ENCODE measurements at places on chromosomes 5 and 9.

GRCh38 chr9:85522459-85523092 is 219.2 kb downstream of the AGTPBP1 start:
- DNase-seq = peak; percentile 7

GRCh38 chr5:35317586-35317985 is 87.3 kb upstream of the PRLR start:
- no peak for DNase-seq

DNA sequence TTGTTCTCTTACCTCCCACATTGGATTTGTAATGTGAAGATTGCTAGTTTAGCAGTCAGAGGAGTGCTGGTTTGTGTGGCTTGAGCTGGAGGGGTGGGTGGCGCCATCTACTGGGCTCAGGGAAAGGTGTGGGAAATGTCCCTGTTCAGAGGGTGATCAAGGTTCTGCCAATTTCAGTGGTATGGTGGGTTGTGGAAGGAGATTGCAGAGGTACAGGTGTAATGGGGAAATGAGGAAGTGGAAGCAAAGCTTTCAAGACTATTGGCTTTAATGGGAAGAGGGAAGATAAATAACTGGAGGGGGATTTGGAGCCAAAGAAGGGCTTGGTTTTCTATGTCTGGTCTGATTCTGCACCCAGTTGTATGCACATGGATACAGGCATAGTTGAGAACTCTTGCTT is 76.4 kb downstream of the OSMR start:
- DNase-seq = peak; percentile 33

DNA sequence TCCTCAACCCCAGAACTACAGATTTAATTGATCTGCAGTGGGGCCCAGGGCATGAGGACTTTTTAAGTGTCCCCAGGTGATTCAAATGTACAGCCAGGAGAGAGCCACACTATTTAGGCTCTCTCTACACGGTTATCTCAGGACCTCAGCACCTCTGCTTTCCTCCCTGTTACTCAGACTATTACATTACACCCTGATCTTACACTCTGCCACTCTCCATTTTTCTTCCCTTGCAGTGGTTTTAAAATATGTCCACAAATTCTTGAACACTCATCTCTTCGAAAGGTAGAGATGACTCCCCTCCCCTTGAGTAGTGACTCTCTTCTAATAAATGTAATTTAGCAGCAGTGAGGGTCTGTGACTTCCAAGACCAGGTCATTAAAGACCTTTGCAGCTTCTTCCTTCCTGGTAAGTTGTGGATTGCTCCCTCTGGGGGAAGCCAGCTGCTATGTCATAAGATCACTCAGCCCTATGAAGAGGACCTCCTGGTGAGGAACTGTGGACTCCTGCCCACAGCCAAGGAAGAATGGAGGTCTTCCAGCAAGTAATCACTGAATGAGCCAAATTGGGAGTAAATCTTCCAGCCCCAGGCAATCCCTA is 87.5 kb upstream of the SSBP2 start:
- DNase-seq = no peak

DNA sequence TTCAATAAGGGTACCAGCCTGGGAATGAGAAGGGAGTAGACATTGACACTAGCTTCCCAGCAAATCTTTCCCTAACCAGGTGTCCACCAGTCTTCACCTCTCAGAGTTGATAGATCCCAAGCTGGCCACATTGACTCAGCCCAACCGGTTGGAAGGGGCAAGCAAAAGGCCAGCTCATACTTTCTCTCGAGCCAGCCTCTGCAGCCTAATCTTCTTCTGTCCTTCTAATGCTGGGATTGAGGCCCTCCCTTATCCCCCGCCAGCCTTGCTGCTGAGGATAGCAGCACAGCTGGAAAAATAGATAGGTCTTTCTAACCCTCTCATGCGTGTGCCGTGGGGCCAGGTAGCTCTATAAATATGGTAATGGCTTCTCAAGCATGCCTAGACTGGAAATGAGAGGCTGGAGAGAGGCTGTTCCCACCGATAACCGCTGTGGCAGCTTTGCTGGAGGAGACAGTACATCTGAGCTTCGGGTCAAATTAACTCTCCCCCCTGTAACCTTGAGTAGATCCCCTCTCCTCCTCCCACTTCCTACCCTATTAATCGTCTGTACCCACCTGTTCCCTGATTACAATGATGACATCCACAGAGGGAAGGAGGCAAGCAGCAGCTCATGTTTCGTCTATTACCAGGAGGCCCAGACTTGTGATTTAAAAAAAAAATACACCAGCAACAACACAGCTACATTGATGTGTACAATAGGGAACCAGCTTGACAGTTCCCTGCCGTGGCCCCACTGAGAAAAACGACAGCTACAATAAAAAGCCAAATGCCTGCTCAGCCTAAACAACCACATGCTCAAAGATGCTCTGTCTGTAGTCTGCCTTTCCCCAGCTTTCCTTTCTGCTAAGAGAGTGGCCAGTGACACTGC is 219.9 kb upstream of the BRINP1 start:
- DNase-seq = no peak

DNA sequence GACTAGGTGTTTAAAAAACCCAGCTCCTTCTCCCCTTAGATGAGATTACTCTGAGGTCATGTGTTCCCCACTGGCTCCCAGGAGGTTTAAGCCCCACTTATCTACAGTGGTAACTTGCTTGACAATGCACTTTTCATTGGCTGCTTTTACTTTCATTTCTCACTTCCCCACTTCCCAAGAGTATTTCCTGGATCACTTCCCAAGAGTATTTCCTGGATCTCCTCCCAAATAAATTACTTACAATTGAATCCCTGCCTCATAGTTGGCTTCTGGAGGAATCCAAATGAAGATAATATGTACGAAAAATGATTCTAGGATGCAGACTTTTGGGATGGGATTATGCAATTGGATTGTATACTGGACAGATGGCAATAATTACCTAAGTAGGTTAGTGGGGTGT is 47.1 kb upstream of the CHSY3 start:
- no peak for DNase-seq

- no peak for DNase-seq
These were observed 19.8 kb upstream of the MYORG start for GRCh38 chr9:34396276-34397214.

DNA sequence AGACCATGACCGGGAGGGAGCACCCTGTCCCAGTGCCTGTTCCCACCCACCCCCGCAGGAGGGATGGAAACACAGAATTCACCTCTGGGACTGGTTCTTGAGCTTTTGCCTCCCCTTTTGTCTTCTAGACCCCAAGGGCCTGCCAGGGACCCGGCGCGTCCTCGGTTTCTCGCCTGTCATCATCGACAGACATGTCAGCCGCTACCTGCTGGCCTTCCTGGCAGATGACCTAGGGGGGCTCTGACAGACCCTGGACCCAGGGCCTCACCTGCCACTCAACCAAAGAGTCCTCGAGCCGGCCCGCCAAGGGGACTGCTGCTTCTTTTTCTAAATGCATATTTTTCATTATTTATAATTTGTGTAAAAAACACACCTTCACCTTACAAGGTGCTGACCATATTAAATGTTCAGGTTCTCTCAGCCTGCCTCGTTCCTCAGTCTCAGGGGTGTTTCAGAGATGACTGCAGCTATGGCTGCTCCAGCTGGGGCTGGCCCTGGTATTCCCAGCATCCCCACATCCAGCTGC is 16.9 kb downstream of the CARD19 start:
- DNase-seq = no peak

- no peak for DNase-seq
These were observed 193.2 kb upstream of the KIF2A start for GRCh38 chr5:62112689-62113228.

DNA sequence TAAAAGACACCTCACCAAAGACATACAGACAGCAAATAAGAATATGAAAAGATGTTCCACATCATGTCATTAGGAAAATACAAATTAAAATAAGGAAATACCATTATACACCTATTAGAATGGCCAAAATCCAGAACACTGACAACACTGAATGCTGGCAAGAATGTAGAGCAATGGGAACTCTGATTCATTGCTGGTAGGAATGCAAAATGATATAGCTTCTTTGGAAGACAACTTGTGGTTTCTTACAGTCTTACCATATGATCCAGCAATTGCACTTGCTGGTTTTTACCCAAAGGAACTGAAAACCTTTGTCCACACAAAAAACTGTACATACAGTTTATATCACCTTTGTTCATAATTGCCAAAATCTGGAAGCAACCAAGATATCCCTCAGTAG is 6.5 kb downstream of the TMEM161B start:
- no peak for DNase-seq

DNA sequence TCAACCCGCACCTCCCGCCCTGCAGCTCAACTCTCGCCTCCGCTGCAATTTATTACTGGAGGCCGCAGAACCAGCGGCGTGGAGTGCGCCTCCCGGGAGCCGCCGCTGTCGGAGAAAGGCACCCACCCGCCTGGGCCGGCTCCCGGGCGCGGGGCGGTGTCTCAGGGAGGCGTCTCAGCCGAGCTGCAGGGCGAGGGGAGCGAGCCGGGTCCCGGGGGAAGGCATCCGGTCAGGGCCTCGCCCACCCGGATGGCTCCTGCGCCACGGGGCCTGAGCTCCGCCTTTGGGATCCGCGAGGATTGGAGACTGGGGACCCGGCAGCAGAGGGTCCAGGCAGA is 32.9 kb downstream of the TSPAN17 start:
- DNase-seq = no peak

GRCh38 chr5:177035976-177036375 is 13.5 kb downstream of the ZNF346 start:
- no peak for DNase-seq

- no peak for DNase-seq
These were observed 175.1 kb upstream of the CDH10 start for GRCh38 chr5:24819841-24820240.

DNA sequence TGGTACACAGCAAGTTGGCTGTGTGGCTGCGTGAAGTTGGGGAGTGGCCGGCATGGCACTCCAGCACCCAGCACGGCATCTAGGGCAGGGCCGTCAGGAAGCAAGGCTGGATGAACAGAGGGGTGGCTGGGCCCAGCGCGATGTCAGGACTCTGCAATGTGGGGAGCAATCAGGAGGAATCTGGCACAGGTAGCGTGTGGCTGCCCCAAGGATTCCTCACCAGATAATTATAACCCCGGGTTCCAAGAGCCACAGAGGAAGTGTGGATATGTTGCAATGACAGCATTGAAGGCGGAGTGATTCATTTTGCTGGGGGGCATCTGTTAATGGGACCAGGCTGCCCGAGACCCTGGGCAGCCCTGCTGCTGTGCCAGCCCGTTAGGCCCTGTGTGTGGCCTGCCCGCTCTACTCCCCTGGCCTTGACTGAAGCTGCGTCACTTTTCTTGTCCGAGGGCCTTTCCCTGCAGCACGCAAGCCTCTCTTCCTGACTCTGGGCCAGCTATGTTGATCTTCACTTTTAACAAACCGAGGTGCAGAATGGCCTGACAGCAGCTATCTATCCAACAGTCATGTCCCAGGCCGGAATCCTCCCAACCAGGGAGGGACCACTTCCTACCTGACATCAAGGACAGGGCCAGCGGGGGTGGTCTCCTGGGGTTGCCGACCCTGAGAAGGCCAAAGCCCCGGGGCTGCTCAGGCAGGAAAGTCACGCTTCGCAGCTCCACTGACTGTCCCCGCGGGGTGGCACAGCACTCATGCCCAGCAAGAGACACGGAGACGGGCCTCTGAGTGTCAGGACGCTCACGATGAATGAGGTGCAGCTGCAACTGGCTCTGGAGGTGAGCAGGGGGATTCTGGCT is 118.0 kb upstream of the PHYKPL start:
- DNase-seq = no peak

DNA sequence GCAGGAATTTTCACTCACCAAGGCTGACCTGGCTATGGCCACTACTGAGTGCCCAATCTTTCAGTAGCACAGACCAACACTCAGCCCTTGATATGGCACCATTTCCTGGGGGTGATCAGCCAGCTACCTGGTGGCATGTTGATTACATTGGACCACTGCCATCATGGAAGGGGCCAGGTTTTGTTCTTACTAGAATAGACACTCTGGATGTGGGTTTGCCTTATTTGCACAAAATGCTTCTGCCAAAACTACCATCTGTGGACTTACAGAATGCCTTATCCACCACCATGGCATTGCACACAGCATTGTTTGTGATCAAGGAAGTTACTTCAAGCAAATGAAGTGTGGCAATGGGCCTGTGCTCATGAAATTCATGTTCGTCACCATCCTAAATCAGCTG is 69.7 kb upstream of the SH3GL2 start:
- no peak for DNase-seq

GRCh38 chr9:2560180-2560579 is 61.4 kb upstream of the VLDLR start:
- no peak for DNase-seq

DNA sequence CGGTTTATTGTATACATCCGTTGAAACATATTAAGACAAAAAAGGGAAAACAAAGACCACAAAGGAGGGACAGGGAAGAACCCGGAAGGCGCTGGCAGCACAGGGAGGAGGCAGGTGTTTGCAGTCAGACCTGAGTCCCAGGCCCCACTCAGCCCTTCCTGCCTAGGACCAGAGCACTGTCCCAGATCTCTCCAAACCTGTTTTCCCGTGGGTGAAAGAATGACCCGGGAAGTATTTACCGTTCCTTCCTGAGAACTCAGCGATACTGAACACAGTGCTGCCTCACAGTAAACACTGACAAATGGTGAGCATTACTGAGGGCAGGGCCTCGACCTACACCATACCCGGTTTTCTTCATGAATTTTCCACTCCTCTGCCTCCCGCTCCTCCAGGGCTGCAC is 1.2 kb downstream of the ABO start:
- no peak for DNase-seq

DNA sequence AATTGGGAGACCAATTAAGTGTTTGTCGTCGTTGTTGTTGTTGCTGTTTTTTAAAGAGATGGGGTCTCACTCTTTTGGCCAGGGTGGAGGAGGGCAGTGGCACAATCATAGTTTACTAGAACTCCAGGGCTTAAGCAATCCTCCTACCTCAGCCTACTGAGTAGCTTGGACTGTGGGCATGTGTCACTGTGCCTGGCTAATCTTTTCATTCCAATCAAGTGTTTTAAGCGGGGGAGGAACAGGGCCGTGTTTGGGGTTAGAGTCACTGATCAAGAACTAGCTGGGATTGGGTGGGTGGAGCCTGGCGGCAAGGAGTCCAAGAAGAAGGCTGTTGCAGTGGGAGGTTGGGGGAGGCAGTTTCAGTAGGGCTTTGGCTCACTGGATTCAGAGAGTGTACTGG is 13.8 kb downstream of the SNX30 start:
- no peak for DNase-seq

GRCh38 chr5:43891112-43891511 is 288.1 kb downstream of the NNT start:
- no peak for DNase-seq

GRCh38 chr5:83025690-83026478 is 51.3 kb downstream of the TMEM167A start:
- no peak for DNase-seq

- DNase-seq = no peak
These were observed 521.3 kb downstream of the KCTD16 start for GRCh38 chr5:144691936-144692335.

DNA sequence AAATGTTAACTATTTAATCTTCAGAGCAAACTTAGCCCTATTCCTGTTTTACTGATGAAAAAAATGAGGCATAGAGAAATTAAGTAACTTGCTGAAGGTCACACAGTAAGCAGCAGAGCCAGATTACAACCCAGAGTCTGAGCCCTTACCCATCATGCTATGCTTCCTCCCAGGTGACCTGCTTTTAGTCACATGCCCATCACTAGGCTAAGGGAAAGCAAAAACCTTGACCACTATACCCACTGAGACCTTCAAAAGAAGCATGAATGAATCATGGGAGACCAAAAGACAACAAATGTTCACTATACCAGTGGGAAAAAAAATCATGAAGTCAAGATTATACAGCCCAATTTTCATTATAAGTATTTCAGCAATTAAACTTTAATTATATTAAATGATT is 5.3 kb upstream of the HAUS6 start:
- DNase-seq = no peak

GRCh38 chr9:128072144-128073021 is 4.4 kb downstream of the SLC25A25 start:
- peak; percentile 23 for DNase-seq
